Colonic mucosa (tissue), 4 donors: ENCODE measurements at places on chromosomes 4 and X. TPM values are rescaled to one million over a fixed set of nuclear protein-coding genes. Genes with fewer than 3 reads are reported as not detected.

Gene JCHAIN
- total RNA-seq = 396 TPM

Gene TAF7L
- not detected for total RNA-seq

- H3K27me3 ChIP-seq = no peaks in the 10 kb centered on the region
- H3K27ac ChIP-seq = no peak within 1 kb of the TSS
- H3K36me3 ChIP-seq = no peaks in the 10 kb centered on the region
- DNase-seq = no peak
These were observed at the start of gene CYSLTR1 for GRCh38 chrX:78327370-78328086. Gene CYSLTR1 (minus strand): TSS chrX:78327611. CDS start chrX:78273746, 53,865 bp downstream.

Gene RAB41
- not detected for total RNA-seq

- DNase-seq = no peak
- no peak overlapping the region for H3K27ac ChIP-seq
- no peaks in the 10 kb centered on the region for H3K36me3 ChIP-seq
- no peak overlapping the region for H3K4me3 ChIP-seq
- H3K27me3 ChIP-seq = no peaks in the 10 kb centered on the region
- no peaks in the 10 kb centered on the region for H3K4me1 ChIP-seq
These were observed 48.0 kb upstream of the PDLIM5 start for GRCh38 chr4:94403751-94404150.

DNA sequence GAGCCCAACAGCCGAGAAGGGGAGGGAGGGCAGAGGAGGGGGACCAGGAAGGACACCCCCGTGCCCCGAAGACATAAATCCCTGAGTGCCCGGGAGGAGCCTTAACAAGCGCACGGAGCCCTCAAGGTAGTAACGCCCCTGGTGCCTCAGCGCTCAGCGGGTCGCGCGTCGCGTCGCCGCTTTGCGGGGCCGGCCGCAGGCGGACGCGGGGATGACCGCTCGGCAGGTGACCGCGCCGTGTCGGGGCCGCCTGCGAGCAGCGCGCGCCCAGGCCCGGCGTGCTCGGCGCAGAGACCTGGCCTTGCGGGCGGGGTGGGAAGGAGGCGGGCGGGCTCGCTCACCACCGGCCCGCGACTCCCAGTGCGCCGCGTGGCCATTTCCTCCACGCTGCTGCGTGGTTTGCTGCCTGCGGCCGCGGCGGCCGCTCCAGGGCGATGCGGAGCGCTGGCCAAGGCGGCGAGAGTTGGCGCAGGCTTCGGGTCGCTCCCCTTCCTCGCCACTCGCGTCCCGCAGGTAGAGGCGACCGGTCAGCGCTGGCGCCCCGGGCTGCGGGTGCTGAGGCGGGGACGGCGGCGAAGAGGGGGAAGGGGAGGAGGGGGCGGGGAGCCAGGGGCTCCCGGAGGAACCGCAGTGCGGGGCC lies 632 bp downstream of the CCSER1 start:
- peak overlapping the region; percentile 87 for H3K27ac ChIP-seq
- H3K4me1 ChIP-seq = no peaks in the 10 kb centered on the region
- peak overlapping the region; percentile 78 for H3K4me3 ChIP-seq
- H3K27me3 ChIP-seq = no peaks in the 10 kb centered on the region
- H3K36me3 ChIP-seq = no peaks in the 10 kb centered on the region

DNA sequence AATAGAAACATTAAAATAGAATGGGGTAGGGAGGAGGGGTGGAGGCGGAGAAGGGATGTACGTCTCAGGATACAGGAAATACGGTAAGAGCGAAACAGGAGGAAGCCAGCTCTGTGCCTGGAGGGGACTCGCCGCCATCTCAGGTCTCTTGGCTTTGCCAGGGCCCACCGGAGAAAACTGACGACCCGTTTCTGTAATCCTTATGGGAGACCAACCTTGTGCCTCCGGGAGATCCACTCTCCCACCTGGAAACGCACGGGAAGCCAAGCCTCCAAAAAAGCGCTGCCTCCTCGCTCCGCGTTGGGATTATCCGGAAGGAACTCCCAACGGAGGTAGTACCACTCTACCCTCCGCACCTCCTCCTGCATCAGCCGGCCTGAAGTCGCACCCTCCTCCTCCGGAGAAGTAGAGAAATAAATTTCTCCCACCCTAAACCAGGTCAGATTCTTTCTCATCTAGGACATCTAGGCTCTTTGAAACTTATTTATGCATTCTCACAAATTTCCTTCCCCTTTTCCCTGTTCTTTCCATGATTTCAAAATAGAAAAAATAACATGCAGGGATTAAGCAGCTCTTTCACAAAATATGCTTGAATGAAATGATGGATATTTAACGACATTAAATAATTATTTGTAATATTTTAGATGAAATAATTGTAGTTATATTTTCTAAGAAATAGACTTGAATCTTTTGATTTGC lies at the start of gene NBDY:
NBDY (plus strand) TSS at position 92 of the 699 bp plus-strand sequence; CDS start at position 203, 111 bp downstream.
- H3K4me1 ChIP-seq = no peaks in the 10 kb centered on the region
- H3K27me3 ChIP-seq = no peaks in the 10 kb centered on the region
- DNase-seq = peak; percentile 49
- H3K27ac ChIP-seq = peak within 1 kb of the TSS; percentile 49
- H3K36me3 ChIP-seq = no peaks in the 10 kb centered on the region
- H3K4me3 ChIP-seq = peak within 1 kb of the TSS; percentile 38

- no peaks in the 10 kb centered on the region for H3K27me3 ChIP-seq
- no peak overlapping the region for H3K4me3 ChIP-seq
- H3K27ac ChIP-seq = no peak overlapping the region
- no peaks in the 10 kb centered on the region for H3K36me3 ChIP-seq
- no peak for DNase-seq
These were observed 36.9 kb upstream of the RASGEF1B start for GRCh38 chr4:81508411-81509185.

GRCh38 chrX:121122332-121122731 lies 74.9 kb downstream of the GLUD2 start:
- DNase-seq = no peak
- no peak overlapping the region for H3K27ac ChIP-seq
- no peak overlapping the region for H3K4me3 ChIP-seq
- H3K27me3 ChIP-seq = no peaks in the 10 kb centered on the region
- no peaks in the 10 kb centered on the region for H3K36me3 ChIP-seq

DNA sequence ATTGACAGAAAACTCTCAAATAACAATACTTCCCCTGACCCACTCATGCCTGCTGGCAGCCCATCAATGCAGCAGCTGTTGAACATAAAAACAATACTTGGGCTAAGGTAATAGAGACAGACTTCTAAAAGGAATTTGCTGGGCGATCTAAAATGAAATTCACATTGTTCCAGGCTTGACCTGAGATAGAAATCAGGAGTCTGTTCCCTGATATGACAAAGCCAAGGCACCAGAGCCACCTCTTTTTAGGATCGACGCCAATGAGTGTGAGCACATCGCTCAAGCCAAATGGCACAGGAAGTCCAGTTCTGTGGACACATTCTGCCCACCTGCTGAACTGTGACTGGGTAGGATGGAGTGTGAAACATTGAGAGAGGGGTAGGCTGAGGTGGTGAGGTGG lies 4.9 kb downstream of the SEPTIN11 start:
- no peak for DNase-seq
- no peaks in the 10 kb centered on the region for H3K4me1 ChIP-seq
- H3K27ac ChIP-seq = no peak overlapping the region
- no peaks in the 10 kb centered on the region for H3K27me3 ChIP-seq
- H3K4me3 ChIP-seq = no peak overlapping the region

DNA sequence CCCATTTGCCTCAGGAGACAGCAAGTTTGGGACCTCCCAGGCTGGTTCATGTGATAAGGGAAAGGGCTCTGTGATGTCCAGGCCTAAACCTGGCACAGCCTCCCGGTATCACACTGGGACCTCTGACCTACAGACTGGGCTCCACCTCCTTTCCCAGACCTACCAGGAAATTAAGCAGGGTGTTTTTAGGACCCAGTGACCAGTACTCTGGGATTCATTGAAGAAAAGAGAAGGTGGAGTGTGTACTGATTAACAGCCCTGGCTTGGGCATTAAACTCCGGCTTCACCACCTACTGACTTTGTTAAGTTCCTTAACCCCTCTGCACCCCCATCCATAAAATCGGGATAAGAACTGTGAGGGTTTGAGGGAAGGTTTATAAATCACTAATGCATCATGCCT lies 28.6 kb downstream of the ASB9 start:
- H3K27ac ChIP-seq = no peak overlapping the region
- H3K4me1 ChIP-seq = no peaks in the 10 kb centered on the region
- H3K4me3 ChIP-seq = no peak overlapping the region
- no peaks in the 10 kb centered on the region for H3K36me3 ChIP-seq

Gene ELOVL6
- 66.3 TPM for total RNA-seq

GRCh38 chr4:98446499-98447375 lies 185.6 kb downstream of the RAP1GDS1 start:
- H3K27me3 ChIP-seq = no peaks in the 10 kb centered on the region
- no peak overlapping the region for H3K4me3 ChIP-seq
- DNase-seq = no peak
- H3K36me3 ChIP-seq = no peaks in the 10 kb centered on the region
- H3K27ac ChIP-seq = peak overlapping the region; percentile 32
- no peaks in the 10 kb centered on the region for H3K4me1 ChIP-seq
